Stimulated activated CD8-positive, alpha-beta memory T cell treated with anti-CD3 and anti-CD28 coated beads, Interleukin-4, amount 100 ng/mL, for 1 hour (primary cell): ENCODE measurements at places on chromosomes 1 and 21.
A peak's percentile ranks its signal among the peaks of the same experiment; 100 is the strongest.

DNA sequence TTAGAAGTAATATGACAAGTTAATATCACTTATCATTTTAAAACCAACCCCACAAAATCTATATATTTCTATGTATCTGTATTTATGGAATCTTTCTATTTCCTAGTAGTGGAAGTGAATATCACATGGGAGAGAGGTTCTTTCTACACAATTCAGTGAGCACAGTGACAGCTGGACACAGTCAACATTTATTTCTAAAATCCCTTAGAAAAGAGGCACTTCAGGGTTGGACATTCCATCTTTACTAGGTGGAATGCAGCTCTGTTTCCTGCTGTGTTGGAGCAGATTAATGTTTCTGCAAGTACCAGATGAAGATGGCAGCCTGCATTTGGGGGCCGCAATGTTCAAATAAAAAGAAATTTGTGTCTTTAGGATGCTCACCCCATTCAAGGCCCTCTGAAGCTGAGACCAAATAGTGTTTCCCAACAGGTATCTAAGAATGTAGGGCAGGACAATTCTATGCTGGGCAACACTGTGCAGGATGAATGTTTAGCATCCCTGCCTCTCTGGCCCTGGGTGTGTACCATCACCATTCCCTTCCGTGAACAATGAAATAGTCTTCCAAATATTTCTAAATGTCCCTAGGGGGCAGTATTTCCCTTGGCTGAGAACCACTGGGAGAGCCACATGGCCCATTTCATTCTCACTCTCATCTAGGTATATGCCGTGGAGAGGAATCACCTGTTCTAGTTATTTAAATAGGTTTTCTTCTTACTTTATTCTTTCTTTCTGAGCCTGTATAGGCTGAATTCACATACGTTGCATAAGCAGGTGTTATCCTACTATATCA is 394.8 kb downstream of the PRDM2 start:
- DNase-seq = no peak

GRCh38 chr1:234515411-234515810 is 36.4 kb upstream of the TARBP1 start:
- DNase-seq = no peak

GRCh38 chr21:25895565-25896205 is 160.9 kb downstream of the GABPA start:
- DNase-seq = no peak

GRCh38 chr21:42654913-42655795 is 1.7 kb downstream of the PDE9A start:
- no peak for DNase-seq

- no peak for DNase-seq
Measured at GRCh38 chr1:212415107-212415841, 588 bp upstream of the PACC1 start.

- DNase-seq = no peak
Measured at GRCh38 chr1:71548398-71548890, 467.6 kb upstream of the ZRANB2 start.

DNA sequence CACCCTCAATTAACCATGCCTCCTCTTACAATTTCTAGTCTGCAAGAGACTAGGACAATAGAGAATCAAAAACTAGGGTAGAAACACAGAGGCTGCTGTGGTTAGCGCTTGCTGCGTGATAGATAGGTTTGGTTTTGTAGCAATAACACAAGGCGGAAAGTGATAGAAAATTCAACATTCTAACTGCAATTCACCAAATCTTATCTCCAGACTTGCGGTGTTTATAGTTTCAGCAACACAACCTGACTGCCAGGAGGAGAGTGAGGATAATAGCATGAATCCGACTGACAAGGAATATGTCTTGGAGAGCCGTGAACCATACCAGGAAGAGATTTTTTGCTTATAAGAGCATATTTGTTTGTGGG is 30.7 kb upstream of the IFNAR2 start:
- DNase-seq = no peak

DNA sequence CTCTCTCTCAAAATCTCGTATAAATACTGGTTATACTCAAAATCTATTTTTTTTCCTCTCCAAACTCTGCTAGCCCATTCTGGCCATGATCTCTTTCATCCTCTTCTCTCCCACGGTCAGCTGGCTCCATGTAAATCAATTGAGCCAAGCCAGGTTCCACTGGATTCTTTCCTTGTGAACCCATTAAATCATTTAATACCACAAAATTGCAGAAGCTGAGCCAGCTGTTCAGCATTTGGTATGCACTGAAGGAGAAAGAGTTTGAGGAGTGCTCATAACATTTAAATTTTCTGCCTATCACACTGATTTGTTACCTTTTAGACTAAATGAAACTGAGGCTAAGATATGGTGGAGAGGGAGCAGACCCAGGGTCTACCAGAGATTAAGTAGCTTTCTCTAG is 29.1 kb upstream of the TADA1 start:
- no peak for DNase-seq

DNA sequence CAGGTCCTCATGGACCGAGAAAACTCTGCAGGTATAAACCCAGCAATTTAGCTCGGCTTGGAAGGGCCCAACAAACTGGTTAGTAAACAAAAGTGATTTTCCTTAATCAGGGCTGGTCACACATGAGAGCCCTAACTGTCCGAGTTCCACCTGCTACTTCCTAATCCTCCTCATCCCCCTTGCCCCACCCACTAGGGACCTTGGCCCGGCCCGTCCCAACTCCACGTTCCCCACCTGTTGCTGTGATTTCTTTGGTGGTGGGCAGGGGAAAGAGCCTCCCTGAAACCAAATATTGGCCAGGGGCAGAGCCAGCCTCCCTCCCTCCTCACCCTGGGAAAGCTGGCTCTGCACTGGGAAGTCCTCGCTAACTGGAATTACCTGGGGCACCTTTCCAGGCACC is 304.2 kb upstream of the PROX1 start:
- no peak for DNase-seq

DNA sequence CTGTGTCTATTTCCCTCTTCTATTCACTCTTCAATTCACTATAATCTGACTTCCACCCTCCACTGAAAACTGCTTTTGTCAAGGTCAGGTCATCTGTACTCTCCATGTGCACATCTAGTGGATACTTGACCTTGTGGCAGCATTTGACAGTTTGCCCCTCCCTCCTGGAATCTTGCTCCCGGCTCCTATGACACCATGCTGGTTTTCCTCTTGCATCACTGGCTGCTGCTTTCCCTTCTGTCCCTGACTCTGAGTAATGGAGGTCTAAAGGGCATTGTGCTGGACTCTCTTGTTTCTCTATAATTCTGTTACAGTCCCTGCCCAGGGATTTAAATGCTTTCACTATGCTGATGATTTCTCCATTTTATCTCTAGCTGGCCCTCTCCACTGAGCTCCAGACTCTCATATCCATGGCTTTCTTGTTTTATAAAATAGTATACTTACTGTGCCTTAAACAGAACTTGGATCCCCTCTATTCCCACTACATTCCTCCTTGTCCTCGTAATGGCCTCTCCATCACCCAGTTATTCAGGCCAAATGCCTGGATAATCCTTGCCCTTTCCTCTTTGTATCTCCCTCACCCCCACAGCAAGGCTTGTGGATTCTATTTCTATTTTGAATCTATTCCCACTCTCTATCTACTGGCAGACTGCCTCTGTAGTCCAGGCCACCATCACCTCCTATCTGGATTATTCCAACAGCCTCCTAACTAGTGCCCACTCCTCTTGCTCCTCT is 36.8 kb upstream of the PODN start:
- no peak for DNase-seq

GRCh38 chr1:40802078-40802741 is 18.6 kb downstream of the KCNQ4 start:
- DNase-seq = peak; percentile 57

- DNase-seq = no peak
Measured at GRCh38 chr1:10818262-10819197, 22.1 kb upstream of the CASZ1 start.

GRCh38 chr1:236659792-236660587 is 26.3 kb upstream of the ACTN2 start:
- DNase-seq = no peak

DNA sequence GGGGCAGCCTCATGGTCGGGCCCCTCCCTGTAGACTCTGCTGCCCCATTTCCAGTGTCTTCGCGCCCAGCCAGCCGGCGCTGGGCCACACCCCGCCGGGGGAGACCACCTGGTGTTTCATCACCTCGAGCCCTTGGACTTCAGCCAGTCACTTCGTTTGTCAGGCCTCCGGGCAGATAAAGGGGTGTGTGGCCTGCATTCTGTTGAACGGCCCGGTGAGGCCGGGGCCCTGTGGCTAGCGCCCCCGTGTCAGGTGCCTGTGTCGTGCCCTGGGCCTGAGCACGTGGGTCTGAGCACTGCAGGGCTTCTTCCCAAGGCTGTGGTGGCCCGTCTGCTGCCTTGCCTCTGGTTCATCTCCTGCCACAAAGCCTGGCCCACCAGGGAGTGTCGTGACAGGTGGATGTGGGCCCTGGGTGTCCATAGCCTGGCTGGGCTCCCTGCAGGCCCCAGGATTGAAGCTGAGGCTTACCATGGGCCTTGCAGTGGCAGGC is 65.2 kb upstream of the DIP2A start:
- DNase-seq = no peak

GRCh38 chr1:19156676-19157075 is 53.4 kb downstream of the UBR4 start:
- no peak for DNase-seq

- no peak for DNase-seq
Measured at GRCh38 chr1:162222014-162222413, 152.5 kb downstream of the NOS1AP start.

- DNase-seq = no peak
Measured at GRCh38 chr1:185232874-185233273, 75.9 kb downstream of the SWT1 start.

- no peak for DNase-seq
Measured at GRCh38 chr21:43687566-43688399, 28.4 kb downstream of the RRP1B start.

GRCh38 chr1:63403386-63403785 is 36.0 kb downstream of the ALG6 start:
- DNase-seq = no peak

DNA sequence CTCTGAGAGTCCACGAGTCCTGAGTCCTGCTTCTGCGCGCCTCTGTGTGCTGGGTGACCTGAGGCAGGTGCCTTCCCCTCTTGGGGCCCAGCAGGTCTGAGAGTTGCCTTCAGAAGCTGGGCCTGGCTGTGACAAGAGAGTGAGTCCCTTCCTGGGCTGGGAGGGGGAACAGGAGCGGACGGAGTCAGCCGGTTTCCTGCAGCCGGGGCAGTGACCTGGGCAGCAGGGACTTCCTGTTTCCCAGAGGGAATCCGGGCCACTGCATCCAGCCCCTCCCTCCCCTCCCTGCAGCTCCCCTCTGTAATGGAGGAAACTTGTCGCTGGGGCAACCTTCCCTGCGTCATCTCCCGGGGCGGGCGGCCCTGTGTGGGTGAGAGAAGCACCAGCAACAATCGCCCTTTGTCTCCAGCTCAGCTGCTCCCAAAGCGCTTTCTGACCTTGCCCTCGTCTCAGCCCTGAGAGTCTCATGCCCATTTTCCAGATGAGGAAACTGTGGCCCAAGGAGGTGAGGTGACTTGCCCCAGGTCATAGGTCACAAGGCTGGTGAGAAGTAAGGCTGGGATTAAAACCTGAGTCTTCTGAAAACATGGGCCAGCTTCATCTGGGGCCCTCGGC is 61.1 kb downstream of the SDC3 start:
- no peak for DNase-seq

DNA sequence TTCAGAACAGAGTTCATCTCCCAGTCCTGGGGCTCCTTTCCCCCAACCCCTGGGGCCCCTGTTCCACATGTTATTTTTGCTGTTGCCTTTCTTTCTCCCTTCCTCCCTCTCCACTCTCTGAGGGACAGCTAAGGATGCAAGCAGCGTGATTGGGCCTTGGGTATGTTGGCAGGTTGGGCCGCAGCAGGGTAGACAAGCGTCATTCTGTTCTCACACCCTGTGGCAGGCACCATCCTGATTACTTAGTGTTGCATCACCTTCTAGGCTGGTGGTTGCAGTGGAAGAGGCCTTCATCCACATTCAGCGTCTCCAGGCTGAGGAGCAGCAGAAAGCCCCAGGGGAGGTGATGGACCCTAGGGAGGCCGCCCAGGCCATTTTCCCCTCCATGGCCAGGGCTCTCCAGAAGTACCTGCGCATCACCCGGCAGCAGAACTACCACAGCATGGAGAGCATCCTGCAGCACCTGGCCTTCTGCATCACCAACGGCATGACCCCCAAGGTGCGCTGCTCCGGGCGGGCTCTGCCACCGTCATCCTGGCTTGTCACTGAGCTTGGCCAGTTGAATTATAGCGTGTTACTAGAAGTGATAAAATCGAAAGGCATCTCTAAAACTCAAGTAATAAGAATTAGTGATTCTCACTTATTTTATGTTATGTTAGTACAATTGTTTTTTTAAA is 43.4 kb downstream of the VANGL1 start:
- DNase-seq = no peak

GRCh38 chr1:158101927-158102326 is 78.8 kb upstream of the CD1D start:
- DNase-seq = no peak

DNA sequence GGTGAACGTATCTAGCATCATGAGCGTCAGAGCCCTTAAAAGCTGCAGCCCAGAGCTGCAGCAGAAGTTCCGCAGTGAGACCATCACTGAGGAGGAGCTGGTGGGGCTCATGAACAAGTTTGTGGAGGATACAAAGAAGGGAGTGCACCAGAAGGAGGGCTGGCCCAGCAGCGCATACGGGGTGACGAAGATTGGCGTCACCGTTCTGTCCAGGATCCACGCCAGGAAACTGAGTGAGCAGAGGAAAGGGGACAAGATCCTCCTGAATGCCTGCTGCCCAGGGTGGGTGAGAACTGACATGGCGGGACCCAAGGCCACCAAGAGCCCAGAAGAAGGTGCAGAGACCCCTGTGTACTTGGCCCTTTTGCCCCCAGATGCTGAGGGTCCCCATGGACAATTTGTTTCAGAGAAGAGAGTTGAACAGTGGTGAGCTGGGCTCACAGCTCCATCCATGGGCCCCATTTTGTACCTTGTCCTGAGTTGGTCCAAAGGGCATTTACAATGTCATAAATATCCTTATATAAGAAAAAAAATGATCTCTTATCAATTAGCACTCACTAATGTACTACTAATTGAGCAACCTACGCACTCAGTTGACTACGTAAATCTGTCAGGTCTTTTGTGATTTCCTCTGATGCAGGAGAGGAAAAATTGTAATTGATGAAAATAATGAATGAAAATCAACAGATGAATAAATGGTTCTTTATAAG is 2.8 kb downstream of the CBR1 start:
- no peak for DNase-seq

GRCh38 chr1:113508364-113509164 is 118.2 kb downstream of the MAGI3 start:
- no peak for DNase-seq

GRCh38 chr1:67264152-67264551 is 43.5 kb upstream of the IL12RB2 start:
- no peak for DNase-seq

DNA sequence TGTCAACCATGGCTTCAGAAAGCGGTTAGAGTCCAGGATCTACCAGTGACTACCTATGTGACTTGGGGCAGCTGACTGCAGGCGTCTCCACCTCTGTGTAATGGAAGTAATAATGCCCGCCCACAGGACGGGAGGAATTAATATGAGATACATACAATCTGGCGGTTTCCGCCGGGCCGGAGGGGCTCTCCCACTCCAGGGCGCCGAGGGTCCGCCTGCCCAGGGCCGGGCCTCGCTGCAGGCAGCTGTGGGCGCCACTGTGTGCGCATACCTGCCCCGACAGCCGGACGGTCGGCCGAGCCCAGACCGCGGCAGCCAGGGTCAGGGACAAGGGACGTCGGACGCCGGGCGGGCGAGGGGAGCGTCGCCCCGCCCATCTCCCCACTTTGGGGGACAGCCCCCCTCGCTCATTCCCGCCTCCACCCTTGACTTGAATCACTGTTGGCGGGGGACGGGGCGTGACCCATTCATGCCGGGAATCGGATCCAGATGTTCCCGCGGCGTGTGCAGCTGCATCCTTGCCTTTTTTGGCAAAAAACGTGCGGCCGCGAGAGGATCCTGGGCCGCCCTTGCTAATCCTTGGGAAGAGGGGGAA is 6.0 kb upstream of the SF3A3 start:
- DNase-seq = no peak
